ENCODE measurements at places on chromosomes 7 and 10.

- DNase-seq, result no peak
Observed at GRCh38 chr7:132577206-132578049, 1.2 kb upstream of the PLXNA4 start.

DNA sequence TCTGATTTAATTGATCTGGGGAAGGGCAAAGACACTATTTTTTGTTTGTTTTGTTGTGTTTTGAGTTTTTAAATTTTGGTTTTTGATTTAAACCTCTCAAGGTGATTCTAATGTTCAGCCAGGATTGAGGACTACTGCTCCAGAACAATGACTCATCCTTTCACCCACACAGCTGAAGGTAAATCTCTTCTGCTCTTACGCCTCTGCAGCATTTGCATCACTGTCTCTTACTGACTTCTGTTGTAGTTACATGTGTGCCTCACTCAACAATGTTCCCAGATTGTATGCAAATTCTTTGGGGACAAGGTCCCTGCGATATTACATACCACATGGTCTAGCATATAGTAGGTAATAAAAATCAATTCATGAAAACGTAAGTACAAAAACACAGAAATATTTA, 467.5 kb upstream of the LRRN3 start:
- DNase-seq, result no peak

DNA sequence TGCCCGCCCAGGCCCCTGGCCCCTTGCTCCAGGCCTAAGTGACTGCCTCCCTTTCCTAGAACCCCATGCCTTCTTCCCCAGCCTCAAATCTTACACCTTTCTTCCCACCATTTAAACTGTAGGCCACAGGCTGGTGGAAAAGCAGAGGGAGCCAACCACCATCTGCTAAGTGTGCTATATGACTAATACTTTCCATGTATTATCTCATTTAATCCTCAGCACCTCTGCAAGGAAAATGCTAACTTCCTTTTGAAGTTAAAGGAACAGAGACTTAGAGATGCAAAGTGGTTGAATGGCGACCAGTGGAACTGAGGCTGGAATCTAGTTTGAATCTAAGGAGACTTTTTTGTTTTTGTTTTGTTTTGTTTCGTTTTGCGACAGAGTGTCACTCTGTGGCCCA, 17.8 kb upstream of the MTPAP start:
- DNase-seq, result no peak

- DNase-seq, result no peak
Observed at GRCh38 chr10:44312401-44312800, 72.5 kb downstream of the CXCL12 start.

GRCh38 chr7:149109969-149110368, 16.2 kb downstream of the ZNF425 start:
- no peak for DNase-seq

DNA sequence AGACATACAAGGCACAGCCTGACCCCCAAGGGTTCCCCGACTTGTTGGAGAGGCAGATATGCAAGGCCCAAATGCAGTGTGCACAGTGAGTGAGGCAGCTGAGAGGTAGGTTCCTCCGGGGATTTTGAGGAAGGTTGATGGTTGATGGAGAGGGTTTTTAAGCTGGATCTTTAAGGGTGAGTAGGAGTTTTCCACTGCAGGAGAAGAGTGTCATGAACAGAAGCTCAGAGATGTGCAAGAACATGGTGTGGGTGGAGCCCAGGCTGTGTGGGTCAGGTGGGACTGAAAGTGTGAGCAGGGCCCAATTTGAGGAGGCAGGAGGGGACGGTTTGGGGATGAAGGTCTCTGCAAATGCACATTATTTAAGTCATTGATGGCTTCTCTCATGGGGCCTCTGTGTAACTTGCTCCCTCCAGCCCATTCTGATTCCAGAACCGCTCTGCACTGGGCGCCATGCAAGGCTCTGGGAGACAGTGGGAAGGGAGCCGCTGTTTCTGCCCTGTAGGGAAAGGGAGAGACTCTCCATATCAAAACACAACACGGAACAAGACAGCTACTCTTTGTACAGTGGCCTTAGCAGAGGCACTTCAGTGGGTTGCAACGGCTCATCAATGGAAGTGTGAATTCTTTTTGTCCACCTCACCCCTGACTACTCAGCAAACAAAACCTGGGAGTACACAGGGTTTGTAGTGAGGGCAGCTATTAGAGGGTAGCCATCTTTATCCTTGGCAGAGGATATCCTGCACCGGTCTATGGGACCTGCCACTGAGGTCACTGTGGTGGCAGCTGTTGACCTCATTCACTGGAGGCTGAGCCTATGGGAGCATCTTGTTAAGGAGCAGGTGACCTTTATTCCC, 29.7 kb downstream of the RAMP3 start:
- no peak for DNase-seq

GRCh38 chr10:124240839-124241291, 147.5 kb upstream of the CHST15 start:
- DNase-seq, result no peak

DNA sequence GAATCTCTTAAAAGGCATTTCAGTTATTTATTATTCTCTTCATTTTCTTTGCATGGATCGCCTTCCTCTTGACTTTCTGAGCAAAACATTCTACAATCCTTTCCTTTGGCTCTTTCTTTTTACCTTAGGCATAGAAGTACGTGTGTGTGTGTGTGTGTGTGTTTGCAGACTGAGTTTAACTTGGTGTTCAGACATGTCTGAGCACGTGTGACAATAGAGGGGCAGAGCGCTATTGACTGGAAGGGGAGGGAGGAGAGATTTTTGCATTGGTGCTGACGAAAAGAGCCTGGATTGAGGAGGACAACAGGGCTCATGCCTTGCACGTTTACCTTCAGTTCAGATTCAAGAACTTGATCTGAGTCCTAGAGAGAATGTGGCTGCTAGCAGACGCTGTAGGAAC, 129.8 kb downstream of the SEC23IP start:
- no peak for DNase-seq

DNA sequence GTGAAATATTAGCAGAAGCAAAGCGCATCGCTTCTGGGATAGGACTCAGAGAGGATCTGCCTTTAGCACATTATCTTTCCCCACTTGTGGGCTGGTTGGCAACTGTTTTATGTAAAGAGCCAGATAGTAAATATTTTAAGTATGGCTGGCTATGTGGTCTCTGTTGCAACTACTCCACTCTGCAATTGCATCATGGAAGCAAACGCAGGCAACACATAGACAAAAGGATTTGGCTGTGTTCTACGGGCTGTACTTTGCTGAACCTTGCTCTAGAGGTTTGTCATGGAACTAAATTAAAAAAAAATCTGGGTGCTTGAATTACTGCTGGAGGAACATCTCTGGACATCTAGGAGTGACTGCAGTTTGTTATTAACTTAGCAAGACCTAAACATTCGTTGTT, 307.8 kb upstream of the TPK1 start:
- DNase-seq, result no peak

DNA sequence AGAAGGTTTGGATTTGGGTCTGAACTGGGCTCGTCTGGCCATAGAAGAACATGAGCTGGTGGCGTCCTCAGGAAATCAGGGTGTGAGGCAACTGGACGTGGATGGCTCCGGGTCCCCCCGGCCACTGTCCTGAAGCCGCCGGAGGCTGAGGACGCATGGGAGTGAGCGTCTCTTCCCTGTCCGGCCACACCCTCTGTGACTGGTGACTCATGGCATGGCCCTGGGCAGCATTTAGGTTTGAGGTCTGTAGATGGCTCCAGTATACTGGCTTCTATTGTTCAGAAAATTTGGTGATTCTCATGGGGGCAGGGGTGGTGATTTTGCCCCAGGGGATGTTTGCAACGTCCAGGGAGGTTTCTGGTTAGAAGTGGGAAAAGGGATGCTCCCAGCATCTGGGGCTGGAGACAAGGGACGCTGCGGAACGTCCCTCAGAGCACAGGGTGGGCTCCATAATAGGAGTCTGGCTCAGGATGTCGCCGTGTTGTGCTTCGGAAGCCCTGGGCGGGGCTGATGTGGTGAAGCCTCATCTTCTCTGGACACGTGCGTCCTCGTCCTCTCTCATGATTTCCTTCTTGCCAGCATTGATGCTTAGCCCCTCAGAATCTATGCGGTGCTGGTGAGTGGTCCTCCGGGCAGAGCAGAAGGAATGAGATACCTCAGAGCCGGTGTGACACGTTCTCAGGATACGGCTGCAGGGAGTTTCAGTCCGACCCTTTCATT, 49.9 kb downstream of the PITRM1 start:
- no peak for DNase-seq

DNA sequence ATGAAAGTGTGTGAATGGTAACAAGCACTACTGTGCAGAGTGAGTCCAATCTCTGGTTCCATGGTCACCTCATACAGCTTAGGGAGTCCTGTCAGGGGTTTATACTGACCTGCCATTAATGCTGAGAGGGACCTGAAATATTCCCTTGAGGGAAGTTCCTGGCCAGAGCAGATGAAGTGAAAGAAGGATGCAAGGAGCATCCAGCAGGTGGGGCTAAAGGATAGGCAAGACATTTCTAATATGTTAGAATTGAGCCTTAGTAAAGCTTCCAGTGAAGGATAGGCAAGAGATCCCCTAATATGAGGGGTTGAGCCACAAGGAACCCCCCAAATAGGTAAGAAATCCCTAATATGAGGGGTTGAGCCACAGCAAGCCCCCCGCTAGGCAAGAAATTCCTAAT, 25.5 kb upstream of the FAM221A start:
- DNase-seq, result no peak

DNA sequence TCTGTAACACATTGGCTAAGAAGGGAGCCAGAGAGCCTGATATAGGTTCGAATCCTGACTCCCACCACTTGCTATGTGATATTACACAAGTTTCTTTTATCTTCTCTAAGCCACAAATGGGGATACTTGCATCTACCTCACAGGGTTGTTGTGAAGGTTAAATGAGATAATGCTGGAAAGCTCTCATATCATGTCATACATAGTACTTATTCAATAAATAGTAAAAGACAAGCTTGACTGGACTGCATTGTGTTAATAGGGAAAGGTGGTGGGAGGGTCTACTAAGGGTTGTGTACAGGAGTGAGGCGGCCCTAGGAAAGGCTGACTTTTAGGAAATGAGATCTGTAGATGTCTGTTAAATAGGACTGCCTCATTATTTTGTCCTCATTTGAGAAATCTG, 35.8 kb upstream of the DNMBP start:
- DNase-seq, result no peak

GRCh38 chr10:70515035-70515667, 36.6 kb downstream of the PALD1 start:
- no peak for DNase-seq

DNA sequence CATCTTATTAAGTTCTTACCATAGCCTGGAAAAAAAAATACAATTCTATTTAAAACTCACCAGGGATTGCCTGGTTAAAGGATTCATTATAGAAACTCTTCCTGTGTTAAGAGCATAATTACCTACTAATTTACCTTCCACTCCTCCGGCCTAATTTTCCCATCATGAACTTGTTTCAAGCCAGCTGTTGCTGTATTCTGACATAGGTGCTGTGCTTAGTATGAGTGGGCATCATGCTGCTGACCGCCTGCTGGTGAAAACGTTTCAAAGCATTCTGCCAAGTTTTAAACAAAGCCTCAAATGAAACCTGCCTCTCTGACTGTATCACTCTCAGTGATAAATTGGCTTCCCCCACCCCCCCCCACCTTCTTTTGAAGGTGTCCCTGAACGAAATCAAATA, 47.8 kb upstream of the KCNMA1 start:
- no peak for DNase-seq

GRCh38 chr10:50866317-50866716, 19.1 kb downstream of the A1CF start:
- DNase-seq, result no peak

DNA sequence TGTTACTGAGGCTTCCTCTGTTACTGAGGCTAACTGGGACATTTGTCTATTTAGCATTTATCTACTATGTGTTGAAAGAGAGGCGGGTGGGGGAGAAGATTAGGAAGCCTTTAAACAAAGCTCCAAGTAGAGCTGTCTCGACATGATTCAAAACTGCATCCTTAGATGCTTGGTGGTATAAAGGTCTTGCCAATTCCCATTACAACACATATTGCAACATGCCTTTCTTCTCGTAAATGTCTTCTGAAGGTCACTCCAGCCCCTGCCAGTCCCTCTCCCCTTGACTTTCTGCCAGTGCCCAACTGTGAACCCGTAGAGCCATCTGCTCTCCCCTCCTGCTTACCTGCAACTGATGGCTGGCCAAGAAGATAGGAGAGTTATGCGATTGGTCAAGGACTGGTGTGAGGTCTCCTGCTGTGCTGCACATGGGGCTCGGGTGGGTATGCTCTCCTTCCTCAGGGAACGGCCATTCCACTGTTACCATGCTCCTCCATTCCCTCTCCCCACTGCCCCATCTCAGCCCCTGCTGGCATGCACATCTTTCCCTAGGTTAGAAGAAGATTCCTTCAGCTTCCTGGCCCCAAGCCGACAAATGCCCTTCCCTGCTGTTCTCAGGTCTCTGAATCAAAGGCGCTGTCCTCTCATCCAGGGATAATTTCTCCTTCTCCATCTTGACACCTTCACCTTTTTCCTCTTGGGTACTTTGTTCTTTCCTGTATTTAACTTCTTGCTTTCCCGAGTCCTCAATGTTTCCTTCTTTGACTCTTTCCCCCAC, 43.6 kb upstream of the ZNF32 start:
- DNase-seq, result no peak

DNA sequence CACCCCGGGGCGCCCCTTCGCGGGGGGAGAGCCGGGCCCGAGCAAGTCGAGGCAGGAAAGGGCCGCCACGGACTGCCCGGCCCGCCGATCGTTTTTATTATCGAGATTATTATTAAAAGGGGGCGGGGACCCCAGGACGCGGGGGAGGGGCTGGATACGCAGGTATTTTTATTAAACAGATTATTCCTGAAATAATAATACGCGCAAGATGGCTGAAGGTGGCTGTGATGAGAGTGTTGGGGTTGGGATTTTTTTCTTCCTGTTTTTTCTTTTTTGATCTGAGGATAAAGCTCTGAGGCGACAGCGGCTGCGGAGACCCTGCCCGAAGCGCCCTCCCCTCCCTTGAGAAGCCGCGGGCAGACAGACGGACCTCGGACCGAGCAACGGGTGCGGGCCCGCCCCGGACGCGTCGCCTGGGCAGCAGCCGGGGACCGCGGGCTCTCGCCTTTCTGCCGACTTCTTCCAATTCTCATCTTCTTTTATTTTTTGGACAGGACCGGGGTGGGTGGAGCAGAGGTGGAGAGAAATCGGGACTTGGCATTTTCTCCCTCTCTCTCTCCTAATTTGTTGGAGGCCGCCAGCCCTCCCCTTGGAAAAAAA, 1.4 kb upstream of the TRIM8 start:
- DNase-seq, result peak; percentile 44

DNA sequence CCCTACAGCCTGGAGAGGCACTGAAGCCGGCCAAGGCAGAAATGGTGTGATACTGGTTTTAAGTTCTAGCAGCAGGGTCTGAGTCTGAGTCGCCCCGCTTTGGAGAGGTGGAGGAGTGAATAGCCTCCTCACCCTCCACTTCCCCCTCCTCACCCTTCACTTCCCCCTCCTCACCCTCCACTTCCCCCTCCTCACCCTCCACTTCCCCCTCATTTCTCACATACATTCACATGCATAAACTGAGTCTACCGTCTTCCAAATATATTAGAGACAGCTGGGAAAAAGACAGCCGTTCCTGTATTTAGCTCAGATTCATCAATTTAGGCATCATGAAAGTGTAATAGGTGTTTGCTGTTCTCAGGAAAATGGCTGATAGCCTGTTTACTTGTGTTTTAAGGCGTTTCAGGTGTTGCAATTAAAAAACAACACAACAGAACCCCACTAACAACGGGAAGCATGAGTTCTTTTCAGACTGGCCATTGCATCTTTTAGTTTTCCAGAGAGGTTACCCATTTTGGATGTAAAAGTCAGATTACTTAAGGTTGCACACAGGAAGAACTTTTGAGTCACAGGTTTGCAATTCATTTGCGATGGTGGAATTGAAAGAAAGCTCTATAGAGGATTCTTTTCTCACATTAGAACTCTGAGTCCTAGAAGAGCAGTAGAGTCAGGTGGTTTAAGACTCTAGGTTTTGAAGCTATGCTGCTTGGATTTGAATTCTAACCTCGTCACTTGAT, 861 bp downstream of the NRBF2 start:
- no peak for DNase-seq

Measured in stimulated activated CD4-positive, alpha-beta T cell treated with anti-CD3 and anti-CD28 coated beads, Interleukin-4, amount 100 ng/mL, for 24 hours (primary cell).